ENCODE measurements at places on chromosomes 4 and X.

- no peak for DNase-seq
These were observed 15.0 kb downstream of the APELA start for GRCh38 chr4:164892018-164892417.

DNA sequence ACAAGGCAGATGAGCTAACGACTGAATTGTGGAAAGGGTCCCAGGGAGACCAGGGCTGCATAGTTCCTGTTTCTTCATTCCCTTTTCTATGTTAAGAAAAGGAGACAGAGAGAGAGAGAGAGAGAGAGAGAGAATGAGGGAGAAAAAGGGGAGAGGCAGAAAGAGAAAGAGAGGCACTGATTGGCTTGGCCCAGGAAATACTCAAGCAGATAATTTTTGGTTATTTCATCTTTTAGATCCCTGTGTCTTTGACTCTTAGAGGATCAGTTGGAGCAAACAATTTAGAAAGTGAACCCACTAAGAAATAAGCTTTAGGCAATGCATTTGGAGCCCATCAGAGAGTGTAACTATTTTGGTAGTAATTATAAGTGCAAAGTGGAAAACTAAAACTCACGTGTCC is 103.4 kb downstream of the CEP44 start:
- no peak for DNase-seq

- no peak for DNase-seq
These were observed 4.6 kb downstream of the HMX1 start for GRCh38 chr4:8866828-8867623.

DNA sequence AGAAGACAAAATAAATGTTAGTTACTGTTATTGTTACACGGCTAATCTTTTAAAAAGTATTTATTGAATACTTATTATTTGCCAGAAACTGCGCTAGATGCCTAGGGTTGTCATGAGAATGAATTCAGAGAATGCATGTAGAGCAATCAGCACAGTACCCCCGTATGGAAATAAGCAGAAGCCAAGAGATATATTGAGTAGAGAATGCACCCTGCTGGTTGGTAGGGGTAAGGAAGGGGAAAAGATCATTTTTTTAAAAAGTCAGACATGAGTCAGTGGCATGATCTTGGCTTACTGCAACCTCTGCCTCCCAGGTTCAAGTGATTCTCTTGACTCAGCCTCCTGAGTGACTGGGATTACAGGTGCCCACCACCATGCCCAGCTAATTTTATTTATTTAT is 13.1 kb upstream of the DRP2 start:
- DNase-seq, result peak; percentile 17

GRCh38 chr4:139524062-139524631 is 31.9 kb downstream of the SETD7 start:
- DNase-seq, result no peak

DNA sequence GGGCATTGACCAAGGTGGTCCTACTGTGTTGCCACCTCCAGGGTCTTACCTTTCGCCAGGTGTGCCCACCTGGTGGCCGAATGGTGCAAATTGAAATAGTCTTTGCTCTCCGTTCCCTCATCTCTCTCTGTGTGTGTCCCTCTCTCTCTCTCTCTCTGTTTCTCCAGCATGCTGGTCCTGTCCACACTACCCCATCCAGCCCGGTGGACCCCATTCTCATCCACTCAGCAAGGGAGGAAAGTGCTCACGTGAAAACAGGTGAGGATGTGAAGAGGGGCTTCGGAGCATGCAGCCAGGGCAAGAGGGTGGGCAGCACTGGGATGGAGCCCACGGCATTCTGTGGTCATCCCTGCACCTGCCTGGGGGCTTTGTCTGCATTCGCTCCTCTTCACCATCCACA is 150.1 kb downstream of the CRLF2 start:
- DNase-seq, result no peak

DNA sequence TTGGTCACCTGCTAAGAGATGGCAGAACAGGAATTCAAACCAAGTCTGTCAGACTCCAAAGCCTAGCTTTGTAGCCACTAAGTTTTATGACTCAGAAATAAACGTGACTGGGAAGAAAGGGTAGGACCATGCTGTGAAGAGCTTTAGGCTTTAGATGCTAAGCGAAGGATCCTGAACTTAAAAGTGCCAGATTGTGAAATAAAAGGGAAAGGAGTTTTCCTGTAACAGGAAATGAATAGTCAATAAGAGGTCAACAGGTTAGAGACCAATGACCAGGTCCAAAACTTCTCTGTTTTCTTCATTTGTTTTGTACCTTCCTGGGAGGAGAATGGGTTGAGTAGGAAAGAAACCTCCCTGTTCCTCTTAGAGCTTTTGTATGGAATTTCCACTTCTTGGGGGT is 98.8 kb upstream of the EOLA2 start:
- DNase-seq, result no peak

DNA sequence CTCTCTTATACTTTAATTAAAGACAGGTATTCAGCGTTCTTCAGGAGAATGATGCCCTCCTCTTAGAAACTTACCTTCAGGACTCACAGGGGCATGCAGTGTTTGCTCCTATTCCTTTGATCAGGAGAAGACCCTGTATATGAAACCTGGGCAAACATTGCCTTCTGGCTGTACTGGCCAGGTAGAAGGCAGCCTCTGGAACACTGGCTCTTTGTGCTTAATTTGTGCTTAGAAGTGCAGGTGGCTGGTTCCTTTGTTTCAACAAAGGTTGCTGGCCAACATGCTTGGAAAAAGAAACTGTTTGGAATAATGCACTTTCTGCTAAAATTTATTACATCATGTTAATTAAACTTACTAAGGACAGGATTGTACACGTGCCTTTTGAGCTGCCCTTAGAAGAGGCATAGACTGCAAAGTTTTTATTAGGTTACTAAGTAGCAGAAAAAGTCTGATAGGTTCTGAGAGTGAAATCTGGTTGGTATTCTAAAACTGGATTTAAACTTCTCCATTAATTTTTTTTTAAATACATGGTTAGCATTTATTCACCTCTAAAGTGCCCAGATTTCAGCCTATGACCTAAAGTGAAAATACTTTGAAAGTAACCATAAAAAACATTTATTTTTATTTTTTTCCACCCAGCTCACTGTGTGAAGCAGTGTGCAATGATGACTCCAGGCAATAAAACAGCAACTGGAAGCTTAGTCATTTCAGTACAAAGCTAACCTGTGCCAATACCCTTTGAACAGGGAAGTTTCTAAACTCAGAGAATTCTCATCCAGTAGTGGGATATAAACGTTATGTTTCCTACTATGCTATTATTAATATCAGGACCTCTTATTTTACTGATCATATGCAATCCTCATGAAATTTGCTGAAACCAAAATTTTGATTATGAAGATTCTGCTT is 11.3 kb downstream of the RASSF6 start:
- DNase-seq, result peak; percentile 32

GRCh38 chrX:149512225-149512885 is 7.2 kb upstream of the IDS start:
- DNase-seq, result no peak

GRCh38 chrX:39161611-39162255 is 360.5 kb downstream of the MID1IP1 start:
- DNase-seq, result no peak

DNA sequence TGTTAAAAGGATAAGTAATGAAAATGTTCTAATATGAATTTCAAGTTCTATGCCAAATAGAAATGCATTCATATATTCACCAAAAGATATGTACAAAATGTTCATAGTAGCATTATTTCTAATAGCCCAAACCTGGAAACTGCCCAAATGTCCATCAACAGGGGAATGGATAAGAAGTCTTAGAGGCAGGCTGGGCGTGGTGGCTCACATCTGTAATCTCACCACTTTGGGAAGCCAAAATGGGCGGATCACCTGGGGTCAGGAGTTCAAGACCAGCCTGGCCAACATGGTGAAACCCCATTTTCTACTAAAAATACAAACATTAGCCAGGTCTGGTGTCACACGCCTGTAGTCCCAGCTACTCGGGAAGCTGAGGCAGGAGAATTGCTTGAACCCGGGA is 2.3 kb upstream of the HPRT1 start:
- no peak for DNase-seq

DNA sequence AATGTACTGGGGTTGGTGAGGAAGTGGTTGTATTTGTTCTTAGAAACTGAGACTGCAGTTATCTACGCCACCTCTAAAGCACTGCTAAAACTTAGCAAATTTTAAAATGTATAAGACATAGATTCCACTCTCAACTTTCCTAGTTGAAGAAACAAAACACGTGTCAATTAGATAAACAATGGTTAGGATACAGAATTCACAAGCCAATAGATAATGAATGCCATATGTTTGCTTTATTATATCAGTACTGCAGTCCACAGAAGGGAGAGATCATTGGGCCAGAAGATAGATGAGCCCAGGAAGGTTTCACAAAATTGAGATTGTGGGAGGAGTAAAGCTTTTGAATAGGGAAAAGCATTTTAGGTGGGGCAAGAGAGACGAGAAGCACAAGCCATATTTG is 14.3 kb downstream of the TMEM33 start:
- no peak for DNase-seq

DNA sequence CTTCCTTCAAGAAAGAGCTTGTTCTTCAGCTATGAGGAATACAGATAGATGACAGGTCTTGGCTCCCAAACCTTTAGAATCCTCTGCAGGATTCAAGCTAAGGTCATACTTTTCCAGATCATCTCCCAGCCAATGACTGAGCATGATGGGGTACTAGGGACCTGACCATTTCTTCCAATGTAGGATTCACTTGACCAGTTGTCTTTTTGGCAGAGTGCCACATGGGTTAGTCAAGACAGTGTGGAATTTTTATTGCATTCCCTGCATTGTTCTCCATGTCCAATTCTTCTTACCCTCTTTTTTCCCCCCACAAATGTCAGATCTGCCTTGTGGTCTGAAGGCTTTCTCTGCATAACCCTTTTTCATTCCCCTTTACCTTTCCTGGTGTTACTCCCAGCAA is 99.5 kb downstream of the CCSER1 start:
- no peak for DNase-seq

- DNase-seq, result no peak
These were observed 360.7 kb downstream of the BMPR1B start for GRCh38 chr4:95118497-95118896.

Measured in GM04504 (cell line).